H1 (cell line): ENCODE measurements at places on chromosomes 16 and 17. TPM values are rescaled to one million over a fixed set of nuclear protein-coding genes. Genes with fewer than 3 reads are reported as not detected.

- no peak overlapping the region for H3K27ac ChIP-seq
- H3K4me3 ChIP-seq, result no peak overlapping the region
- H3K36me3 ChIP-seq, result no peaks in the 10 kb centered on the region
- H3K27me3 ChIP-seq, result no peaks in the 10 kb centered on the region; the same call in 1 of the 2 replicates
- no peaks in the 10 kb centered on the region for H3K4me1 ChIP-seq
Measured at GRCh38 chr17:82382933-82383255, 11.3 kb downstream of the UTS2R start.

- DNase-seq, result no peak
- no peaks in the 10 kb centered on the region for H3K36me3 ChIP-seq
- H3K4me1 ChIP-seq, result no peaks in the 10 kb centered on the region
- no peak overlapping the region for H3K4me3 ChIP-seq
- no peak overlapping the region for H3K27ac ChIP-seq
Measured at GRCh38 chr16:69522732-69523404, 42.9 kb upstream of the NFAT5 start.

- no peaks in the 10 kb centered on the region for H3K36me3 ChIP-seq
- peak; percentile 1 for DNase-seq
- H3K4me3 ChIP-seq, result no peak overlapping the region
- no peak overlapping the region for H3K27ac ChIP-seq
- no peaks in the 10 kb centered on the region for H3K27me3 ChIP-seq
Measured at GRCh38 chr17:71118039-71118438, 948.7 kb downstream of the KCNJ2 start.

DNA sequence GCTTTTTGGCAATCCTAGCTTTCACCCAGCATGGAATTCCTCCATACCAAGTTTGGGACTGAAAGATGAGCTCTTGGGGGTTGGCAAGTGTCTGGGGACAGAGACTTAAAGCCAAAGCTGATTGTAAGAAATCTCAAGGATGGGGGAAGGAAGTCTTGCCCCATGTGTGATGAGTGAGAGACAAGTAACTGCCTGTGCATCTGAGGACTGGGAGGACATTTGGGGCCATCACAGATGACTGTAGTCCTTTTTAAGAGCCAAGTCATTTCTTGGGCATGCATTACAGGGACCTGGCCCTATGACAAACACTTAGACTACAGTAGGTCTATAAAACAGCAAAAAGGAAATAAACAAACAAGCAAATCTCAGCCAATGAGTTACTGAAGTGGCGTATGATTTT lies 36.3 kb upstream of the CCL2 start:
- no peak overlapping the region for H3K4me3 ChIP-seq
- H3K4me1 ChIP-seq, result no peaks in the 10 kb centered on the region
- DNase-seq, result no peak
- H3K27ac ChIP-seq, result no peak overlapping the region
- H3K36me3 ChIP-seq, result no peaks in the 10 kb centered on the region

DNA sequence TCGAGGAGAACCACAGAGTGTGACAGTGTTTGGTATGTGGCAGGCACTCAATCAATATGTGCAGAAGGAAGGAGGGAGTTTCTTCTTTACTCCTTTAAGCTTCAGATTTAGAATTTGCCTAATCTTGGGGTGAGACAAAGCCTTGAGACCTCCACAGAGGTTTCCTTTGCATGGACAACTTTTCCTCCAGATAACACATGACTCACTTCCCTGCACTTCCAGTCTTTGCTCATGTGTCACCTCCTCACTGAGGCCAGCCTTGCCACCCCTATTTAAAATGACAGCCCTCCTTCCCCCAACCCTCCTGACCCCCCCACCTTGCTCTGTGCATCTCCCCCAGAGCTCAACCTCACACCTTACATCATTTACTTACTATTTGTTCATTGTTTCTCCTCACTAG lies 17.4 kb upstream of the NOS2 start:
- H3K36me3 ChIP-seq, result no peaks in the 10 kb centered on the region
- H3K27ac ChIP-seq, result no peak overlapping the region
- H3K4me3 ChIP-seq, result no peak overlapping the region

DNA sequence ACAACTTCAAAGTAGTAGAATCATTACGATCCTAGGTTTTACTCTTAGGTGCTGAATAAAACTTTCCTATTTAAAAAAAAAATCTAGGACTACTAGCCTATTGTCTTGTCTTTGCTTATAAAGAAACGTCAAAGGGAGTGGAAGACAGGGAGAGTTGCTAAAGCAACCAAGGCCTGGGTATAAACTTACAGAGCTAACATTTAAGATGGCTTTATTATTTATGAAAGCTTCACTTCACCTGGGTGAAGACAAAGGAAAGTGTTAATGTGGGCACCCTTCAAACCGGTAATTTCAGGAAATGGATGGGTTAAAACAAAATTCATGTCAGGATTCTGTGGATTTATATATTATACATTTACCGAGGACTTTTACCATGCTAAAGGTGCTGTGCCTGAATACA lies 2.5 kb downstream of the DUSP14 start:
- no peak overlapping the region for H3K4me3 ChIP-seq
- H3K27ac ChIP-seq, result no peak overlapping the region
- no peaks in the 10 kb centered on the region for H3K36me3 ChIP-seq
- no peak for DNase-seq
- H3K27me3 ChIP-seq, result peaks cover 3% of the 10 kb centered on the region
- peaks cover 13% of the 10 kb centered on the region for H3K4me1 ChIP-seq

GRCh38 chr17:51914577-51914976 lies 243.9 kb downstream of the CA10 start:
- peaks cover 9% of the 10 kb centered on the region for H3K4me1 ChIP-seq
- H3K36me3 ChIP-seq, result no peaks in the 10 kb centered on the region
- no peak overlapping the region for H3K27ac ChIP-seq

GRCh38 chr17:39750131-39751015 lies 12.6 kb downstream of the GRB7 start:
- no peaks in the 10 kb centered on the region; the same call in 1 of the 2 replicates for H3K36me3 ChIP-seq
- H3K27ac ChIP-seq, result peak overlapping the region; percentile 48; the same call in 1 of the 2 replicates
- H3K4me1 ChIP-seq, result peaks cover 20% of the 10 kb centered on the region
- no peak overlapping the region for H3K4me3 ChIP-seq
- no peaks in the 10 kb centered on the region for H3K27me3 ChIP-seq

The AOC3 gene
- total RNA-seq, result 2.1 and 2.7 TPM in 2 replicates

The PLXDC1 gene
- total RNA-seq, result 3.4 and 4.1 TPM in 2 replicates

The NPIPA7 gene
- total RNA-seq, result 7.6 and 8.6 TPM in 2 replicates
